ENCODE measurements at places on chromosomes 4 and X.

GRCh38 chrX:101051153-101051548, 760 bp downstream of the TRMT2B start:
- no peak for DNase-seq

GRCh38 chr4:77045490-77045889, 30.3 kb downstream of the CCNI start:
- no peak for DNase-seq

GRCh38 chrX:110251526-110251925, 66.4 kb downstream of the AMMECR1 start:
- no peak for DNase-seq

DNA sequence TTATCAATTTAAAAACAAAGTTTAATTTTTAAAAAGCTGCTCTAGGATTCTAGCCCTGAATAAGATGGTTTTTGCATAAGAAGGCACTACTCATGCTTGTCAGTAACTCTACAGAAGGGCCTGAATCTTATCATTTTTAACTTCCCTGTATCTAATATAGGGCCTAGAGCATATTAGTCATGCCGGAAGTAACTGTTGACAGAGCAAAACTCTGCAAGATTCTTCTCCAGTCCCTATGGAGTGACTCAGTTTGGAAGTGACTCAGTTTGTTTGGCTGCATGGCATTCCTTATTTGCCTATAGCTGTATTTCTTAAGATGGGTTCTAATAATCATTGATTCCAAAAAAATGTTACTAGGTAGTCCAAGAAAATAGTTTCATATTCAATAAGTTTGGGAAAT, 431.8 kb upstream of the HTR2C start:
- DNase-seq, result no peak

GRCh38 chr4:18020145-18020670, 1.3 kb downstream of the LCORL start:
- no peak for DNase-seq

DNA sequence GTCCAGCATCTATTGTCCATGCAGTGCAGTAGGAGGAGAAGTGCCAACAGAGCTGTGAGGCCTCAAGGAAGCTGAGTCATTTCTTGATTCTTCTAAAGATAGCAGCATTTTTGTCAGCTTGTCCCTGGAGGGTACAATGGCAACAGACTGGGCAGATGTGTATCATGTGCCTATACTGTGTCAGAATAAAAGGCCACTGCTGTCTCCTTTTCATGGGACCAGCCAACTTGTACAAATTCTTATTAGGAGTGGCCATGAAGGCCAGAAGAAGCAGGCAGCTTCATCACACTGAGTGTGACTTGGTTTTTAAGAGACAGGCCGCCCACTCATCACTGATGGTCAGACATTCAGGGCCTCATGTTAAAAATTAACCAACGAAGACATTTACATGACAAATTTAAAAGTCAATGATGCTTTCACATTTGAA, 185.0 kb upstream of the FAM241A start:
- DNase-seq, result no peak

DNA sequence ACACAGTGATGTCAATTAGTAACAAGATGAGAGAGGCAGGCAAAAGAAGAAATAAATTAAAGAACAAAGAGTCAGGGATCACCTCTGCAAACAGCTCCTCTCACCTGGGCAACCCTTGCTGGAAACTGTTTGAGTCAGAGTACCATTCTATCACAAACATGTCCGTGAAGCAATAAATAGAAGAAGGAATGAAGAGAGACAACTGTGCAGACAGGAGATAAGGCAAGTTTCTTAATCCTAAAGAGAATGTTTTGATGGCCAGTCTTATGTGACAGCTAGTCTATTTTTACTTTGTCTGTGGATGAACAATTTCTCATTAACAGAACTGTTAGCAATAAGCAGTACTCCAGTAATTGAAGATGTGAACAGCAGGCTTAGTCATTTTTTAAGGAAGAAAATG, 422.4 kb downstream of the DMD start:
- no peak for DNase-seq

- DNase-seq, result no peak
These were observed 51.7 kb downstream of the GLRA2 start for GRCh38 chrX:14581081-14581480.

- DNase-seq, result no peak
These were observed 49.4 kb downstream of the RPS6KA3 start for GRCh38 chrX:20217271-20217670.

GRCh38 chr4:183411291-183411861, 33.1 kb upstream of the CDKN2AIP start:
- DNase-seq, result no peak

DNA sequence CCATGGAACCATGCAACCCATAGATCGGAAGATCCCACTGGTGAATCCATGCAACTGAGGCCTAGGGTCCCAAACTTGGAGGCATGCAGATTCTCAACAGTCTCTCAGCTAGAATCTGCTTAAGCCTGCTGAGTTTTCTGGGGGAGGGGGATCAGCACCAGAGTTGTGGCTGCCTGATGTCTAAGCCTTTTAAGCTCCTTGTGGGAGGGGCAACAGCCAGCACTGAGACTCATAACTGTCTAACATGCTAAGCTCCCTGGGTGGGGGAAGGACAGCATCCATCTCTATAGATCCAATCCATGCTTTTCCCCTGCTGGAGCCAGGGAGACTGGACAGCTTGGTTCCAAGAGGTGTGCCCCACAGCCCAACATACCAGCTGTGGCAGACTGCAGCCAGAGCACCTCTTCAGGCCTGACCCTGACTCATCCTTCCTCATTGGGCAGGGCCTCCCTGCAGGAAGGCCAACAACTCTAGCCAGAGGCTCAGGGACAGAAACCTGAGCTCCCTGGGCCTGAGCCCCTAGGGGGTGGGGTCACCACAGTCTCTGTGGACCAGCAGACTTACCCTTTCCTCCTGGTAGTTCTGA, 300.1 kb upstream of the SLC7A11 start:
- no peak for DNase-seq

GRCh38 chrX:123424546-123424945, 240.5 kb downstream of the GRIA3 start:
- DNase-seq, result no peak

- DNase-seq, result no peak
These were observed 197.6 kb downstream of the SCFD2 start for GRCh38 chr4:53168228-53168627.

DNA sequence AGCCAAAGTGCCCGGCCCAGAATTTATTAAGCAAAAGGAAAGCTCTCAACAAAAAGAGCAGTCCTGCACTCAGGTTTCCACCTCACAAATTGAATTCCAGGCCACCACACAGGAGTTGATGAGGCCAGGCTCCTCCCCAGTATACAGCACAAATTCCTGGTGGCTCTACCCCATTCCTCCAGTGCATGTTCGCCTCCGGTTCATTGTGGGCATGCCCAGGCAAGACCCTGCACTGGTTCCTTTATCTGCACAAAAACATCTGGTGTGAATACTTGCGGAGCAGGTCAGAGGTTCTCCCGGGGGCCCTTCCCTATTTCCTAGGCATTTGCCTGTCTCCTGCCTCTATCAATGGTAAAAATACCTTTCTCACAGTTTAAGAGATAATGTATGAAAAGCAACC, 195.2 kb upstream of the ANXA10 start:
- DNase-seq, result no peak

GRCh38 chr4:69742596-69742995, 17.8 kb downstream of the SULT1B1 start:
- no peak for DNase-seq

DNA sequence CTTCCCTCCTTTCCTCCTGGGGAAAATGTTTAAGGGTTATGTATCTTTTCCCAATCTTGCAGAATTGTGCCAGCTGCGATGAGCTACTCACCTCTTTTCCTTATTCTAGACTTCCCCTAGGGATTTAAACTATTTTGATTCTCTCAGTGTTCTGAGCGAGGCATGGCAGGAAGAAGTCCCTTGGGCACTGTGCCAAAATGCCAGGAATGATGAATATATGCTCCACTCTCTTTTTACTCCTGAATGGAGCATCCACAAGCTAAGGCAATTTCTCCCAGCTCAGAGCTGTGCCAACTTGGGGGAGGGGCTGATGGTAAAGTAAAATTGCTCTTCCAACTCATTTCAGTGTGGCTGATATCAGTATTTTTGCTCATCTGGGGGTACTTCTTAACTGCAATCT, 4.0 kb upstream of the C4orf17 start:
- no peak for DNase-seq

All from stimulated activated CD8-positive, alpha-beta memory T cell treated with anti-CD3 and anti-CD28 coated beads, Interleukin-7, amount 100 ng/mL, for 48 hours (primary cell).